M059J (cell line): ENCODE measurements at places on chromosomes 7 and 10. TPM values are rescaled to one million over a fixed set of nuclear protein-coding genes. Genes with fewer than 3 reads are reported as not detected.

DNA sequence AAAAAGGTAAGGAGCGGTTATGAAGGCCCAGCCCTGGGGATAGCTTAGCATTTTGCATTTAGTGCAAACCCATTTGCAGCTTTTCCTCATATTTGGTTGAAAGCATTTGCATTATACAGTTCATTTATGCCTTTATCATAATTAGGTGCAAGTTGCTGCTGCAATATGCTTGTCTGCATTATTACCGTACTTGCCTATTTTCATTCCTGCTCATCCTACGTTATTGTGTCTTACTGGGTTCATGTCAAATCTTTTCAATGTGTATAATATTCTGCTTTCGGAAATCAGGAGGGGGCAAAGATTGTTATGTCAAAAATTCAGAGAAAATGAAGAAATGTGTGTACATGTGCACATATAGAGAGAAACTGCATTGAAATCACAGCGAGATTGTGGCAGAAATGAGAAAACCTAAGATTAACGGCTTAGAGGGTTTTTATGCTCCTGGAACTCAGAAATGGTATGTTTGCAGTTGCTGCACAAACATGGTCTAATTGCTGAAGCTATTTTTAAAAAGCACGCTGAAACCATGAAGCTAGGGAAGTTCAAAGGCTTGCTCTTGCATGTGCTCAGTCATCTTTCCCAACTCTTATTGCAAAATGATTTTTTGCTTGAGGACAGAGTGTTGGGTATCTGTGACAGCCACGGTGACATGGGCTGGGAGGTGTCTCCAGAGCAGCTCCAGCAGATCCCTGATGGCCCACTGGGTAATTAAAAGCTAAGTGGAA, 613.2 kb downstream of the SDK1 start:
- DNase-seq: no peak

Gene PIK3AP1
- total RNA-seq: 2.4 and 4.5 TPM in 2 replicates

DNA sequence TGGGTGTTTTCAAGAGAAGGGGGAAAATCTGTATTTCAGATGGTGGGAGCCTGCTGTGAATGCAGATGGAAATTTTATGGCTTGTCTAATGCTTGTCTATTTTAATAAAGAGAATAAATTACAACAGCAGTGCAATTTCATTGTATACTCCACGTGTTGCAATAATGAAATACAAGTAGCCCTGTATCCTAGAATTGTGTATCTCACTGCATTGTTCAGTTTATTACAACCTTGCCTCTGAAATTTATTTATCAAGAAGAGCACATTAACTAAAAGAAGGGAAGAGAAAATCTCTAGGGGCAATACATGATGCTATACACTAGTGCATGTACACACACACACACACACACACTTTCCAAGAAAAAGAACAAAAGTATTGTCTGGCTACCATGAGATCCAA, 21.8 kb downstream of the ANK3 start:
- no peak for DNase-seq

DNA sequence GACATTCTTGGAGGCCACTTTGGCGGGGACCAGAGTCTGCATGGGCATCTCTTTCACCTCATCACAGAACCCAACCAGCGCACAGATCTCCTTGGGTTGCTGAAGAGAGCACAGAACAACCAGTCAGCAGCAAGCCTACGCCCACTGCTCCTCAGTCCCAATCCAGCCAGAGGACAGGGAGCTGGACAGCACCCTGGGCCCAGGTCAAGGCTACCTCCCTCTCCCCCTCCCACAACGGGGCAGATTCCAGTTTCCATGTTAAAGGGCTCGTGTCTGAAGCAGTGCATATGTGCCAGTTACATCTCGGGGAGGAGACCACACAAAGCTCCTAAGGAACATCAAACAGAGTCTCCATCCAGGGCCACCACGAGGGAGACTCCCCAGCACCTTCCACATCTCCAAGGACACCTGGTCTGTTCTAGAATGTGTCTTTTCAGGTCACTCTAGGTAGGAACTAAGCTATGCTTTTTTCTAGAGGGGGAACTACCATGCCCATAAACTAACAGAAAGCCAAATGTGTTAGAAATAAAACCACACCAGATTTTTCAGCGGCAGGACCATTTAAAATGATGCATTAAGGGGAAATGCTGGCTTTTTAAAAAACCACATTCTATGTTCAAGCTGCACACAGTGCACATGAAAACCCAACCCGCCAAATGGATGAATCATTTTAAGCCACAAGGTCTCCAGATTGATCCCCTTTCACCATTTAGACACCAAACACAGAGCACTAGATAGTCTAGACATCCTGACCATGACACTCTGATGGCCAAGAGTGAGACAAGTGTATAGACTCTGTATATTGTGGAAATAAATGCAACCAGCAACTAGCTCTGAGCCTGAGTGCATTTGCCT, 28.9 kb downstream of the PSAP start:
- DNase-seq: peak; percentile 53

Gene ABCA13
- total RNA-seq: 0.07 TPM in 1 of 2 replicates, not detected in the other

Gene JAKMIP3
- total RNA-seq: 0.02 TPM in 1 of 2 replicates, not detected in the other

Gene CPXM2
- total RNA-seq: not detected in 2 replicates

DNA sequence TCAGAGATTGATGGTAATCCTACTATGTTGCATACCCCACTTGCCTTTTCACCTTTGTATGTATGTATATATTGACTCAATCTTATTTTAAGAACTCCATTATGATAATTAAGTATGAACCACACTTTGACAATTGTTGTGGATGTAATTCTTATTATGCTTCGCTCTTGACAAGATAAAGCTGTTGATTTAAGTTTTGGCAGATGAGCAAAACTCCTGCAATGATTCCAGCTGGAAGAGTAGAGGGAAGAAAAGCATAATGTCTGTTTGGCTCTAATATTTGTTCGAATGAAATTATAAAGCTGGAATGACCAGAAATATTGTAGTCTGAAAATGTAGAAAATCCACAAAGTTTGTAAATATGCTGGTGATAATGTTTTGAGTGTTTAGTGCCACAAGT, 83.8 kb upstream of the AKR1E2 start:
- DNase-seq: no peak

DNA sequence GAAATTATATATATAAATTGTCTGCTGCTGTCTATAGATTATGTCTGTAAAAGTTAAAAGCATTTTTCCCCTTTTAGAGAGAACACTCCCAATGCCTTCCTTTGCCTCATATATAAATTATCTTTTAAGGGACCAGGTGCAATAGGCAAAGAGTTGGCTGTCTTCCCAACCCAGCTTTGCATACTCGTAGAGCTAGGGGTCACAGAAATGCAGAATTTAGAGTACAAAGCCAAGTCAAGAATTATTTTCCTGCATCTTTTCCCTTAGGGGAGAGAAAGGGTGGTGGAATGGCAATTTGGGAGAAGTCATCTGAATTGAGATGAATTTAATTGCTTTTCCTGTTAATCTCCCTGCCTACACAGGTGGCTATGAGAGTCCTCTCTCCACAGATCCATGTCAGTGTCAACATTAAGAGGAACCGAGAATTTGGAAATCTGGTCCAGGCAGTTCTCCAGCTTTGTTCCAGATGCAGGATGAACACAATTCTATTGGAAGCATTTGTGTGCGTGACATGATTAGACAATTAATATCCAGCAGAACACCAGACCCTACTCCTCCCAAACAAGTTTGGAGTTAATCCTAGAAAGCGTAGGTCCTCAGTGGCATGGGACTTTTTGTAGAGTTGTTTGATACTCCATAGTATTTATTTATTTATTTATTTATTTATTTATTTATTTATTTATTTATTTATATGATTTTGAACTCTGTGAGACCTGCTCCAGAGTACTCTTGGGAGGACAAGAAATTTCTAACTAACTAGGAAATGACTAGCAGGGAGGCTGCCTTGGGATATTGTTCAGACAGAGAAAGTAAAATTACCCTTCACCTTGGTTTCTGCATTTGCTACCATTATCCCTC, 80.3 kb upstream of the SKAP2 start:
- DNase-seq: no peak
